ENCODE measurements at places on chromosomes 2 and 18.

- no peak for DNase-seq
These were observed 28.4 kb upstream of the TANK start for GRCh38 chr2:161131804-161132203.

DNA sequence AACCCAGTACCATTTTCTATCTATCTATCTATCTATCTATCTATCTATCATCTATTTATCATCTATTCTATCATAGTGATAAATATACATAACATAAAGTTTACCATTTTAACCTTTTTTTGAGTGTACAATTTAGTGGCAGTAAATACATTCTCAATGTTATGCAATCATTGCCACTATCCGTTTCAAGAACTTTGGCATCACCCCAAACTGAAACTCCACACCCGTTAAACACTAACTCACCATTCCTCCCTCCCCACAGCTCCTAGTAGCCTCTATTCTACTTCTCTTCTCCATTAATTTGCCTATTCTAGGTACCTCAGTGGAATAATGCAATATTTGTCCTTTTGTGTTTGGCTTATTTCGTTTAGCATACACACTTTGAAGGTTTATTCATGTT is 82.5 kb upstream of the KCNE4 start:
- no peak for DNase-seq

- no peak for DNase-seq
These were observed 23.7 kb upstream of the TMX3 start for GRCh38 chr18:68738564-68738963.

DNA sequence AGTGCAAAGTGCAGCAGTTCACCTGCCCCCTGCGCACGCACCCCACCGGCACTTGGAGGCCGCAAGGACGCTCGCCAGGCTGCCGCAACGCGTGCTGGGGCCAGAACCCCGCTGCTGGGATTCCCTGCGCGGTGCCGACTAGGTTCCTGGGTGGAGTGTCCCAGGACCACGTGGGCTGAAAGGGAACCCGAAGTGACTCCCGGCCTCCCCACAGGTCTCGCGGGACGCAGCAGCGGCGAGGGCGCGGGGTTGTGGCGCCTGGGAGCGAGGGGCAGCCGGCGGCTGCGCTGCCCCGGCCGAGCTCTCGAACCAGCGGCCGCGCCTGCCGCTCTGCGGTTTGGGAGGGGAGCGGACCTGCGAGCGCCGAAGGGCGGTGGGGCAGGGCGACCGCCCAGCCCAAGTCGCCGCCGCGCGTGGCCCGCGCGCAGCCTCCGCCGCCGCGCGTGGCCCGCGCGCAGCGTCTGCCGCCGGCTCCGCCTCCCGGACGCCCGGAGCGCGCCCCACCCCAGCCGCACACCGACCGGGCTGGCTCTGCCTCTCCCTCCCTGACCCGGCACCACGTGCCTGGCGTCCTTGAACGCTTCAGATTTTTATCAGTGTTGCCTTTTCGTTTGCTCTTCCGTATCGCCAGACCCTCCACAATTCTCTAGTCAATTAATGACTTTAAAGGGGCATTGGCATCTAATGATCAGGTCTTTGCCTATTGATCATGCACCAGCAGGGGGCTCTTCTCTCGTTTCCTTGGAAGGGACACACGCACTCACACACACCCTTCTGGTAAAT is at the start of gene FTCDNL1:
Gene FTCDNL1, minus strand, starts transcription at position 475 of the 783 bp plus-strand sequence. CDS start 2,230 bp downstream, outside the sequence.
- DNase-seq = peak; percentile 75

GRCh38 chr2:128260239-128261138 is 58.2 kb downstream of the HS6ST1 start:
- peak; percentile 72 for DNase-seq

DNA sequence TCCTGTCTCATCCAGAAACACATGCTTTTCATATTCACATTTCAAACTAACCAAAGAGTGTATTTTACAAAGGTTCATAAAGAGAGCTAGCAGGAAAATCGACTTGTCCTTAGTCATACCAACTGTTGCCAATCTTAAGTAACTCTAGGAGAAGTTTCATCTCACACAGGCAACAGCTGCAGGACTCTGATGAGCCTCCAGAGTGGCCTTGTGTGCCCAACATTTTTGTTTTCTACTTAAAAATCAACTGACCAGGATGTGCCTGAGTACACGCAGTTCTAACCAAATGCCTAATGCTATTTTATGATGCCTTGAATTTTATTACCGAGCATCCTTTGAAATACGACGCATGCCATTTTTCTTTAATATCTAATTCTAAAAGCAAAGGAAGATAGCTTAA is 595.9 kb upstream of the LRRTM4 start:
- DNase-seq = no peak

- peak; percentile 65 for DNase-seq
These were observed 246.9 kb downstream of the NDUFA10 start for GRCh38 chr2:239778042-239778851.

DNA sequence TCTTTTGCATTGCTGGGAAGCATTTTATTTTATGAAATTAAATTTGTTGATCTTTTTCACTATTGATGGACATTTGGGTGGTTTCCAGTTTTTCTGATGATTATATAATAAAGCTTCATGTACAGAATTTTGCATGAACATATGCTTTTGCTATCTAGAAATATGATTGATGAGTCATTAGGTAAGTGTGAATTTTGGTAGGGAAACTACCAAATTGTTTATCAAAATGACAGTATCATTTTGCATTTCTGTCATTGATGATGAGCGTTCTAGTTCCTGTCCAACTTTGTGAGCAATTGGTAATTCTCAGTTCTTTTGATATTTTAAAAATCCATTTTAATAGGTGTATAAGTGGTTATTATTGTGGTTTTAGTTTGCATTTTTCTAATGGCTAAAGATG is 67.7 kb downstream of the TAF4B start:
- no peak for DNase-seq

GRCh38 chr2:231900486-231900942 is 25.7 kb downstream of the NPPC start:
- peak; percentile 83 for DNase-seq

DNA sequence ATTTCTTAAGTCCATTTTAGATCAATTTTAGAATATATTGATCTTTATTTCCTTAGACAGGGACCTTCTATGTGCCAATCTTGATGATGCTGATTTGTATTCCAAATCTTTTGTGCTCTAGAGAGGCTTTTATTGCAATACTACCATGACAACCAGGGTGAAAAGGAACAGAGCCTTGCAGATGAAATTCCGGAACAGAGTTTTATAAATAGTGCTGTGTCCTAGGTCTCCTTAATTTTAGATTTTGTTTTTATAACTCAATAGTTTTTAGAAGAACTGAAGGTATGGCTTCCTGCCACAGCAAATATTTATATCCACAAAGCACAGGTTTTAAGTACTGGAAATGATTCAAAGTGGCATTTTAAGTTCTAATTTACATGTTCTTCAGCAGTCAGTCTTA is 160.2 kb downstream of the PMAIP1 start:
- no peak for DNase-seq

GRCh38 chr2:237534380-237534779 is 32.0 kb upstream of the PRLH start:
- DNase-seq = no peak

GRCh38 chr18:2442726-2443275 is 128.5 kb downstream of the METTL4 start:
- no peak for DNase-seq

DNA sequence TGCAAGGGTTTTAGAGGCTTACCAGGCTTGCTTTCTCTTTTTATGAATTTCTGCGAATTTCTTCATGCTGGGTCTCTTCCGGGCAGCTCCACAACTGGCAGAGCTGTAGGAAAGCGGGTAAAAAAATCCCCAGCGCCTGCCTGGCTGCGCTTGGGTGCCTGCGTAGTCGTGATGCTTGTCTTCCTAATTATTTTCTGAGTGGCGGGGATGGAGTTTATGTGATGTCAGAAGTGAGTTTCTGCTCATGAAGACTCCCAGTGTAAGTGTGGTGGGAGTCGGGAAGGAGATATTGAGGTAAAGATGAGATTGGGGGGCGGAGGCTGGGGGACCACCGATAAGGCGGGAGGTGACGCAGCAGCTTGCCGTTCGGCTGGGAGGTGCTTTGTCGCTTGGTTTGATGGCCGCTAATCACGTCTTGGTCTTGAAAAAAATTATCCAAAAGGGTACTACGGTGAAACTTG is 229.8 kb downstream of the LDLRAD4 start:
- DNase-seq = no peak

GRCh38 chr2:181203916-181204315 is 223.5 kb downstream of the UBE2E3 start:
- DNase-seq = no peak

DNA sequence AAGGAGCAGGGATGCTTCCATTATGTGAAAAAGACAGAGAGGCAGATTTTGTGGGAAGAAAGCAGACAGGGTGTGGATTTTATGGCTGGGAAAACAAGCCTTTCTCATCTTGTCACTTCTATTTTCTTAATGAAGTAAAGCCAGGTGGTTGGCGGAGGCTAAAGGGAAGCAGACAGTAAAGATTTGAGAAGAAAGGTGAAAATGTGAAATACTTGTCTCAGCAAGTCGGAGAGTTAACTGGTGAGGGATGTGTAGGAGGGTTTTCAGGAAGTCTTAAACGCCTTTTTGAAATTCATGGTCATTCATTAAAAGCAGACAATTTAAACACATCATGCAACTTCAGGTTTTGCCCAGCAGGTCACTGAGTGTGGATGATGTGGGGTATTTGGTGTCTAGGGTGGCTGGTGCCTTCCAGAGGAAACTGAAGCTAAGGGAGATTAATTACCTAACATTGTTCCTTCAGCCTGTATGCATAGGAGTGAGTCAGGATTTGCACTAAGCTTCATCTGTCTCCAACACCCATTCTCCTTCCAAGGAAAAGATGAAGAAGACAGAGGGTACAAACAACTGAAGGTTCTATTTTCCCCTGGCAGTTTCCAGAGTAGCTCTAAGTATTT is 20.7 kb downstream of the SLC14A2 start:
- DNase-seq = no peak

- no peak for DNase-seq
These were observed 160.3 kb upstream of the CDH19 start for GRCh38 chr18:66764230-66764629.

- no peak for DNase-seq
These were observed 259.0 kb downstream of the NBAS start for GRCh38 chr2:15302154-15302553.

GRCh38 chr18:45448871-45449270 is 166.4 kb upstream of the SLC14A2 start:
- no peak for DNase-seq

GRCh38 chr2:83630351-83630750 is 828.7 kb downstream of the SUCLG1 start:
- DNase-seq = no peak

DNA sequence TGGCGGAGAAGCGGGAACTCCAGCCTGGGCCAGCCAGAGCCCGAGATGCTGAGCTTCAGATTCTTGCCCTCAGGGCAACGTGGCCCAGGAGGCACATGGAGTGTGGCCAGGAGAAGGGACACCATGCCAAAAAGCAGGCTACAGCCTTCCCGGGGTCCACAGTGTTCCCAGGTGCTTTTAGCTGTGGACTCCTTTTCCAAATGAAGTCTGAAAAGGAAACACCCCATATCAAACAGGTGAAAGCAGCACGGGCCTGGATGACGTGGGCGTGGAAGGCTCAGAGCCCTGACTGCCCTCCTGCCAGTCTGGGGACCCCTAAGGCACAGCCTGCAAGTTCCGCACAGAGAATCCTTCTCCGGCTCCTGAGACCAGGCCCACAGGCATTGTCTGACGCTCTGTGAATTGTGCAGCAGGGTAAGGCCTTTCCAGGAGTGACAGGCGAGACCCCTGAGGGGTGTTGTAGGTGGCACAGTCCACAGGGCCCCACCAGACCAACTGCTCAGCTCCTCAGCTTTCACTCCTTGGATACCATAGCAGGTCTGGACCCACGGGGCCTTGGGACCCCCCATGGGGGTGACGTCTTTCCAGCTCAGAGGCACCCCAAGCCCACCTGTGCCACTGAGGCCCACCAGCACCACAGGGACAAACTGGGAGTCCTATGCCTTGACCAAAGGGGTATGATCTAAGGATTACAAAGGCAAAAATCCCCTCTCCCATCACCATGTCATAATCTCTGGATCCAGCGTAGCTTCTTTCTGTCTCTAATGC is 69.6 kb upstream of the RAB6C start:
- peak; percentile 55 for DNase-seq

- no peak for DNase-seq
These were observed 224.5 kb downstream of the TRIB2 start for GRCh38 chr2:12941203-12941602.

GRCh38 chr2:208222351-208222750 is 32.5 kb downstream of the IDH1 start:
- no peak for DNase-seq

- no peak for DNase-seq
These were observed 212.1 kb downstream of the PTPRM start for GRCh38 chr18:7779211-7779610.

GRCh38 chr2:42249887-42250286 is 80.7 kb downstream of the EML4 start:
- no peak for DNase-seq

DNA sequence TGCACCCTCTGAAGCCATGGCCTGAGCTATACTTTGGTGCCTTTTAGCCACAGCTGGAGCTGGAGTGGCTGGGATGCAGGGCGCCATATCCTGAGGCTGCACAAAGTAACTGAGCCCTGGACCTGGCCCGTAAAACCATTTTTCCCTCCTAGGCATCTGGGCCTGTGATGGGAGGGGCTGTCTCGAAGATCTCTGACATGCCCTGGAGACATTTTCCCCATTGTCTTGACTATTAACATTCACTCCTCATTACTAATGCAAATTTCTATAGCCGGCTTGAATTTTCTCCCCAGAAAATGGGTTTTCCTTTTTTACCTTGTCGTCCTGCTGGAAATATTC is 15.4 kb downstream of the TAF1B start:
- no peak for DNase-seq

- no peak for DNase-seq
These were observed 182.6 kb downstream of the PID1 start for GRCh38 chr2:229088517-229088913.

DNA sequence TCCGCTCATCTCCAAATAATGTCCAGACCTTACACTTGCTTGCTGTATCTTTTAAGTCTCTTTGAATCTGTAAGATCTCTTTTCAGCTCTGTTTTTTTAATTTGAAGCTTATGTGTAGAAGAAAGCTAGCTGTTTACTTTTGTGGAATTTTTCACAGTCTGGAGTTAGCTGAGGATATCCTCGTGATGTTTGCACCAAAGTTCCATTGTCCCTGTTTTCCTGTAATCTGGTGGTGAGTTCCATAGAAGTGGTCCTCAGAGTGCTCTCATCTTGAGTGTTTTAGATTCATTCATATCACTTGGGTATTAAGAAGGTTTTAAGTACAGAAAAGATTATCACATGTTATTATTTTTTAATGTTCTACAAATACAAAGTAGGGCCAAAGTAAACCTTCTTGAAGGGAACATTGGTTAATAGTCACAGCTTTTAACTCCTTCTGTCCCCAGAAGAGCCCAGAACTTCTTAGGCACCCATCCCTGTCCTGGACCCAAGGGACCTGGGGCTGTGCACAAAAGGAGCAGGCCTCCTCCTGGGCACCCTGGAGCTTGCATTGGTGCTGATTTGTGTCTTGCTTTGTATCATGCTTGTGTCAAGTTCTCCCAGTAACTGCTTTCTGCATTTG is 15.0 kb downstream of the MLPH start:
- DNase-seq = no peak

- no peak for DNase-seq
These were observed 11.4 kb upstream of the PKDCC start for GRCh38 chr2:42036413-42036812.

Measured in type B pancreatic cell (in vitro differentiated cells).